Stimulated activated CD4-positive, alpha-beta T cell treated with anti-CD3 and anti-CD28 coated beads, Interleukin-2, amount 100 ng/mL, for 24 hours (primary cell): ENCODE measurements at places on chromosomes 6 and 20.

GRCh38 chr6:11207199-11207968 is 25.1 kb downstream of the NEDD9 start:
- no peak for DNase-seq

GRCh38 chr20:44730441-44730840 is 15.2 kb upstream of the KCNK15 start:
- DNase-seq, result no peak

GRCh38 chr6:107439406-107439805 is 20.0 kb downstream of the PDSS2 start:
- DNase-seq, result no peak

GRCh38 chr6:139194740-139195139 is 59.9 kb downstream of the HECA start:
- DNase-seq, result no peak

DNA sequence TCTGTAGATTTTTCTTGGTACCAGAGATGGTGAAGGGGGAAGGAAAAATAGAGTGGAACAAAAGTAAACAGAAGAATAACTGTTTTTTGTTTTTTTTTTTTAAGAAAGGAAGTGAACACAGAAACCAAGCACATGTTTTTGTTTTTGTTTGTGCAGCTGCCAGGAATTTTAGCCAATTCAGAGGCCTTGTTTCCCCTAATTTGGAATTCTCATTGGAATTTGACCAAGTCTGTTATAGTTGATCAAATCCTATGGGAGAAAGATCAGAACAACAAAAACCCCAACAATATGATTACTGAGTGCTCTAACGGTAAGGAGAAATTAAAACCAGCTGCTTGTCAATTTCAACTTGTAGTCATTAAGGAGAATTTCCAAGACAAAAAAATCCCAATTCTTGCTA is 18.2 kb upstream of the IL22RA2 start:
- DNase-seq, result no peak

DNA sequence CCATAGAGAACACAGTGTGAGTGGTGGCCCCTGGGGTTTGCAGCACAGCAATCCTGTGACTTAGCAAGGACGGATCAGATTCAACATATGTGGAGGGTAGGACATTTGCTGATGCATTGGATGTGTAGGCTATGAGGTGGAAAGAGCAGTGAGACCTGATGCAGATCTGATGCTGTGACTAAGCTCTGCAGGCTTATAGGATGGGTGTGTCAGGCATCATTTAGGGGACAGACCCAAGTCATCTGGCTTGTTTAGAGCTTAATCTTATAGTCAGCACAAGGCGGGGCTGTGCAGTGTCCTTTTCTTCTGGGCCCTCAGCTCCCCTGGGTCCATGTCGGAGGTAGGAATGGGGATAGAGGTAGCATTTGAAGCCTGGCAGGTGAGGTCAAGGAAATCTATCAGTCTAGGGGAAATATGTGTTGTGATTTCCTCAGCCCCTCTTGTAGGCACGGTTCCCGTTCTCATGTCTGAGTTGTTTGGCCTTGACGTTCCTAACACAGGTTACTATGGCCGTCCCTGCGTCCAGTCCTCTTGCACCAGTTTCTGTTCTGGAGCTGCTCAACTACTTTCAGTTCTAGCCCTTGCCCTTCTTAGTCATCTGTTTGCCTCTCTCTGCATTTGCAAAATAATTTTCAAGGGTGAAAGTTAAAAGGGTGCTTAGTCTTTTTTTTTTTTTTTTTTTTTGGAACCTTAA is 15.6 kb upstream of the MAPRE1 start:
- DNase-seq, result no peak

GRCh38 chr20:34401741-34402455 is 38.8 kb downstream of the ITCH start:
- peak; percentile 36 for DNase-seq

GRCh38 chr6:87139236-87139635 is 16.1 kb upstream of the ZNF292 start:
- DNase-seq, result peak; percentile 53

DNA sequence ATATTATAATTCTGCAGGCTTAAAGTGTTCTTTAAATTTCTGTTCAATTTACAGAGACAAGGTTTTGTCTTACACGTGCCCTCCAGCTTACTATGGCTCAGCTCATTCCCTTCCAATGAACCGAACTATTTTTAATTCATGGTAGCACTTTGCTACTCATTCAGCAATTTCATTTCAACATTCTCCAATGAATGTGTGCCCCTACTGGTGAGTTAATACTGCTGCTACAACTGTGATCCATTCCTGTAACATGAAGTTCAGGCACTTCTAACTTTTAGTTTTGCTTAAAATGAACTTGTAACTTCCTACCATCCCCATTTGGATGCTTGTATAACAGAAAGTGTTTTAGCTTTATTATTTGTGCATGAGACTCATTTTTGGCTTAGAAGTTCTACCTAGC is 99.7 kb downstream of the F13A1 start:
- no peak for DNase-seq

DNA sequence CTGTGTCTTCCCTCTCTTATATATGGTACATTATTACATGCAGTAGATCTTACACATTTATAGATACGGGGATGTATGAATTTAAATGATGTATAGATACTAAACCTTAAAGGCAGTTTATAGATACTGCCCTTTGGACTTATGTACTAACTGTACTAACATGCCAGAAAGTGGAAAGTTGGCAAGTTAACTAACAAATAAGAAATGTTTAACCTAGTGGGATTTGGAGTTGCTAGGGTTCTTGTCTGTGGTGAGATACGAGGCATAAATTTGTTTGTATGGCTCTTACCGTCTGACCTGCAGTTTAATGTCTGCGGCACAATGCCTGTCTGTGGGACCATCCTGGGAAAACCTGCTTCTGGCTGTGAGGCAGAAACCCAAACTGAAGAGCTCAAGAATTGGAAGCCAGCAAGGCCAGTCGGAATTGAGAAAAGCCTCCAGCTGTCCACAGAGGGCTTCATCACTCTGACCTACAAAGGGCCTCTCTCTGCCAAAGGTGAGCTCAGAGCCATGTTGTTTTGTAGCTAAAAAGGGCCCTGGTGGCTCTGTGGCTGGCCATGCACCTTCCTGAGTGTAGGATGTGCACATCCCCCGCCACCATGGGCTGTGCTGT is 62.9 kb upstream of the SLC22A1 start:
- DNase-seq, result no peak

DNA sequence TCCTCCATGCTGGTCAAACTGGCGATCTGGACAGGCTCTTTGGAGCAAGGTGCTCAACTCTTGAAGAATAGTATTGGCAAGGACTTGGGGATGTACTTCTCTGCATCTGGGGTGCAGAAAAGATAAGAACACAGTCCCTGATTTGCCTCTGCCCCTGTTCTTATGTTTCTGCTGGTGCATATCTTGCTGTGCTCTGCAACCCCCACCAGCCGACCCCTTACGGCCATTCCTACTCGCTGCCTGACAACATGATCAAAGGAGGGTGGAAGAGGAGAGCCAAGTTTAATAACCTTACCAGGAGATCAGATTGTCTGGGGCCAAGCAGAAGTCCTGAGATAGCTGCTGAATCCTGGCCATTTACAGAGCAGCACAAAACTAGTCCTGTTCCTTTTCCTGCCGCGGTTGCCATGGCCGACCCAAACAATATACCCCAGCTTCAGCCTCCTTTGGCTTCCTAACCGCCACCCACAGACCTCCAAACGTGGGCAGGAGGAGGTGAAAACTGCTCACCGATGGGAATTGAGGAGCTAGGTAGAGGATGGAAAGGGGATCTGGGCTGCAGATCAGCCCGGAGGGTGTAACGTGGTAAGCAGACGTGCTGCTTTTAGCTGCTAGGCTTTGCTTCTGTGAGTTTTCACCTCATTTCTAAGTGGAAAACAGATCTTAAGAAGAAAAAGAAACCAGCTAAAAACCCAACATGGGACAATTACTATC is 60.9 kb downstream of the ATXN1 start:
- DNase-seq, result peak; percentile 50

DNA sequence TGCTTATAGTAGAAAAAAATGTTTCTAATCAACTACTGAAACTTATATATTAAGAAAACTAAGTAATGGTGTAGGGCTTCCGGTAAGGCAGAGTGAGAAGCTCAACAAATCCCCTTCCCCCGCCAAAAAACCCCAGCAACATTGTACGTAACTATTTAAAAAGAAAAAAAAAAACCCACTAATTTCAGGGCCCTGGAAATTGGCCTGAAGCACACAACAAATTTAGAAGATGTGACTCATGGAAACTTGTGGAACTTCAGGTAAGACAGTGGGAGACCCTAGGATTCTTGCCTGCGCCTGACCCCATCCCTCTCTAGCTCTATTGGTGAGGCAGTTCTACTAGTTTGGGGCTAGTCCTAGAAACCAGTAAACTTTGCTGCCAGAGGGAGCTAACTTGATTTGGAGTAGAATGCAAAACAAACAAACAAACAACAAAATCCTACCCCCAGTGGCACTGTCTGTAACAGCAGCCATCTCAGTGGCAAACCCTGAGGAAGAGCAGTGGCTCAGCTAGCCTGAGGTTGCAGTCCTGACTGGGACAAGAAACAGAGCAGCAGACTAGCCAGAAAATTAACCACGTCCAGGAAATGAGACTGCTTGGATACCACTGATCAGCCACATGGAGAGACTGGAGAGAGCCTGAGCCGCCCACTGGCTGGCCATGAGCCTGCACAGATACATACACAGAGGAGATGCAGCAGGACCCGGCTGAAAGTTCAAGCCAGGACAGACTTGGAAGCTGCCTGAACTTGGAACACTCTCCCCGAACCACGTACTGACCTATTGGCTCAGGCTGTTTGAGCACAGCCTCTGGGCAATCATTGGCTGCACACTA is 135.1 kb downstream of the TBXT start:
- no peak for DNase-seq

GRCh38 chr6:97427648-97428047 is 144.6 kb upstream of the MMS22L start:
- DNase-seq, result no peak

GRCh38 chr20:33554914-33555420 is 65.1 kb downstream of the CBFA2T2 start:
- DNase-seq, result peak; percentile 9

DNA sequence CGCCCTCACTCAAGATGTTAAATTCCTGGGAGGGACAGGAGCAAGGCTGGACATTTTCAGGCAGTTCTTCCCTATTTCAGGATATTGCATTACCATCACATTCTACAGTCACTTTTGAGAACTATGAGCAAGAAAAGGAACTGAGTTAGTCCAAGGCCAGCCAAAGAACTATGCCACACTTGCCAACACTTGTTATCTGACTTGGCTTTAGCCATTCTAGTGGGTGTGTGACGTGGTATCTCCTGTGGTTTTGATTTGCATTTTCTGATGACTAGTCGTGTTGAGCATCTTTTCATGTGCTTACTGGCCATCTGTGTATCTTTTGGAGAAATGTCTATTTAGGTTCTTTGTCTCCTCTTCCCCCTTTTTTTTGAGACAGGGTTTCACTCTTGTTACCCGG is 12.0 kb downstream of the XRN2 start:
- no peak for DNase-seq

DNA sequence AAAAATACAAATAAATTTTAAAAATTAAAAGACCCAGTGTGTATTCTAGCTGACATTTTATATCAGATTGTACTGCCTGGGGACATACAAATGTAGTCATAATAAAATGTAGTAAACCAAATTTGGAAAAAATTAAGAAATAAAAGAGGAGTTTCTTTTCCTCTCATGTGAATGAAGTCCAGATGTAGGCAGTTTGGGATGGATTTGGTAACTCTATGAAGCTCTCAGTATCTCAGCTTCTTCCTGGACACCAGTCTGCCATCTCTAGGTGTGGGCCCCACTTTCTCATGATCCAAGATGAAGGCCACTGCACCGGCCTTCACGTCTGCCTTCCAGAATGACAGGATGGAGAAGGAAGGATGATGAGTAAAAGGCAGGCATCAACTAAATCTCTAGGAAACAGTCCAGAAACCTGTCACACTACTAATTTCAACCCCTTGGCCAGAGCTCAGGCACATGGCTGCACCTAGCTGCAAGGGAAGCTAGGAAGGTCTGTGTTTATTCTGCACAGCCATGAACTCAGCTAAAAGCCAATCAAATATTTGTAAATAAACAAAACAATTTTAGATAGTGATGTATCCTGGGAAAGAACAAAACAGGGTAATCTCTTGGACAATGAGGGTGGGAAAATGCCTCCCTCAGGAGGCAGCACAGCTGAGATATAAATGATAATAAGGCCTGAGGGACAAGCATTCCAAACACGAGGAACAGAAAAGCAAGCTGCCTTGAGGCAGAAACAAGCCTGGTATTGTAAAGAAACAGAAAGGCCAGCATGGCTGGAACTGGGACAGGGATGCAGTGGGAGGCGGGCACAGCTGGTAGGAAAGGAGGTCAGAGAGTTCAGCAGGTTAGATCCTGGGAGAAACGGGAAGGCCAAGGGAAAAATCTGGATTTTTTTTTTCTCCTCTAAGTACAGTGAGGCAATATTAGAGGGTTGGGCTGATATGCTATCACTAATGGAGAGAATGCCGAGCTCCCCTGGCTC is 88.5 kb upstream of the PTPN1 start:
- DNase-seq, result no peak

- no peak for DNase-seq
These were observed 17.6 kb upstream of the IER3 start for GRCh38 chr6:30761791-30762429.

- DNase-seq, result no peak
These were observed 25.1 kb upstream of the CMTR1 start for GRCh38 chr6:37407948-37408347.

- no peak for DNase-seq
These were observed 8.4 kb downstream of the CD40 start for GRCh38 chr20:46126440-46127056.

DNA sequence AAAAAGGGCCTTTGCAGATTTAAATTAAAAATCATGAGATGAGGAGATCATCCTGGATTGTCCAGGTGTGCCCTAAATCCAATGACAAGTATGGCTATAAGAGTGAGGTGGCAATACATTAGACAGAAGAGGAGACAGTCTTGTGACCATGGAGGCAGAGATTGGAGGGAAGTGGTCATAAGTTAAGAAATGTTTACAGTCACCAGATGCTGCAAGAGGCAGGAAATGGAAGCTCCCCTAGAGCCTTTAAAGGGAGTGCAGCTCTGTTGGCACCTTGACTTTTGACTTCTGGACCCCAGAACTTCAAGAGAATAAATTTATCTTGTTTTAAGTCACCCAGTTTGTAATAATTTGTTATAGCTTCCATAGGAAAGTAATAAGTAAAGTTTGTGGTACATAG is 61.1 kb downstream of the HMGN3 start:
- no peak for DNase-seq

GRCh38 chr6:13764996-13765395 is 49.4 kb downstream of the MCUR1 start:
- DNase-seq, result no peak

DNA sequence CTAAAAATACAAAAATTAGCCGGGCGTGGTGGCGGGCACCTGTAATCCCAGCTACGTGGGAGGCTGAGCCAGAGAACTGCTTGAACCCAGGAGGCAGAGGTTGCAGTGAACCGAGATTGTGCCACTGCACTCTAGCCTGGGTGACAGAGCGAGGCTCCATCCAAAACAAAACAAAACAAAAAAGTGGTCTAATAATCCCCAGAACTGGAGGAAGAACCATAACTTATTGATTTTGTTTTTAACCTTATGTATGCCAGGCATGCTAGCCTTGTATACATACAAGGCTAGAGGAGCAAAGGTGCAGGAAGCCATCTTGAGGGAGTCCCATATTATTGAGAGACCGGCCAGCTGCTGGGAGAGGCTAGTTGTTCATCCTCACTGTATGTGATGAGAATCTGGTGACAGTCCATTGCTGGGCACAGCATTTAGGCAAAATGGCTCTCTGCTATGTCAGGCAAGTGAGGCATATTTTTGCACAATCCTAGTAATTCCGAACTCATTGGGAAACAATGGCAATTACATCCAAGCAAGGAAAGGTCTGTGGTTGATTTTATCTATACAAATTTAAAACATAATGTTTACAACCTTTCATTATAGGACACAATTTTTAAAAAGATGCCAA is 18.0 kb downstream of the HFE start:
- DNase-seq, result no peak

- DNase-seq, result no peak
These were observed 187.4 kb upstream of the TAB2 start for GRCh38 chr6:149130090-149130489.
